PC-3 (cell line): ENCODE measurements at places on chromosomes 2 and 18. TPM values are rescaled to one million over a fixed set of nuclear protein-coding genes. Genes with fewer than 3 reads are reported as not detected.
A peak's percentile ranks its signal among the peaks of the same experiment; 100 is the strongest.

DNA sequence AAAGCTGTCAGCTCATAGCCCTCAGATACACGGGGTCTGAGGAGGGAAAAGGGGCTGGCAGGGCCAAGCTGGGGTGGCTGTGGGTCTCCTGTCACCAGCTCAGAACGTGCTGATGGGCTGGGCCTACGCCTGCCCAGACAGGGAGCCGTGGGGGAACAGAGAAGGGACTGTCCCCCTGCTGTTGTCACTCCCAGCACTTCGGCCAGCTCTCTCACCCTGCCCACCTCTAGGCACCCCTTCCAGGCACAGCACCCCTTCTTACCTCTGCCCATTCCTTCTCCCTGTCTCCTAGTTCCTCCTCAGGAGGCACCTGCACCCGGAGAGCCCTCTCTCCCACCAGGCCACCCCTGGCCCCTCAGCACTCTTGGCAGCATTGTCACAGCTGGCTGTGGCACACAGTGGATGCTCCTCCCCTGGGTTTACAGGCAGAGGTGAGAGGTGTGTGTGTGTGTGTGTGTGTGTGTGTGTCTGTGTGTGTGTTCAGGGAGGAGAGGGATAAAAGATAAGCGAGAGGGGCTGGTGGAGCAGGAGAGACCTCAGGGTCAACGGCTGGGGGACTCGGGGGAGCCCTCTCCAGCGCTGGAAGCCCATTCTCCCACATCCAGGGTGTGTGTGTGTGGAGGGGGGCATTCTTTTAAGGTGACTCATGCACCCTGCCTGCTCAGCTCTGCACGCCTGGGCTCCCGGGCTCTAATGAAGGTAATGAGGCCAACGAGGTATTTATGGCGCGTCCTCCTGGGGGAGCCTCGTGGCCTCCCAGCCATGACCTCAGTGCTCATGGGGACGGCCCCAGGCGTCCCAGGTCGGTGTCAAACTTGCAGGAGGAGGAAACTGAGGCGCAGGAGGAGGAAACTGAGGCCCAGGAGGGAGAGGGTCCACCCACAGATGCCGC, 66.1 kb upstream of the SMAD7 start:
- H3K36me3 ChIP-seq: no peaks in the 10 kb centered on the region
- H3K27ac ChIP-seq: 0 out of 2 replicates have a peak overlapping the region, but pooled peaks have one; percentile 34
- H3K4me3 ChIP-seq: no peak overlapping the region
- peaks cover 17% of the 10 kb centered on the region for H3K4me1 ChIP-seq

GRCh38 chr2:230738391-230738811, 25.8 kb downstream of the CAB39 start:
- H3K4me3 ChIP-seq: peak overlapping the region; percentile 53
- peak overlapping the region; percentile 95 for H3K27ac ChIP-seq
- H3K27me3 ChIP-seq: no peaks in the 10 kb centered on the region
- peaks cover 6% of the 10 kb centered on the region for H3K36me3 ChIP-seq

DNA sequence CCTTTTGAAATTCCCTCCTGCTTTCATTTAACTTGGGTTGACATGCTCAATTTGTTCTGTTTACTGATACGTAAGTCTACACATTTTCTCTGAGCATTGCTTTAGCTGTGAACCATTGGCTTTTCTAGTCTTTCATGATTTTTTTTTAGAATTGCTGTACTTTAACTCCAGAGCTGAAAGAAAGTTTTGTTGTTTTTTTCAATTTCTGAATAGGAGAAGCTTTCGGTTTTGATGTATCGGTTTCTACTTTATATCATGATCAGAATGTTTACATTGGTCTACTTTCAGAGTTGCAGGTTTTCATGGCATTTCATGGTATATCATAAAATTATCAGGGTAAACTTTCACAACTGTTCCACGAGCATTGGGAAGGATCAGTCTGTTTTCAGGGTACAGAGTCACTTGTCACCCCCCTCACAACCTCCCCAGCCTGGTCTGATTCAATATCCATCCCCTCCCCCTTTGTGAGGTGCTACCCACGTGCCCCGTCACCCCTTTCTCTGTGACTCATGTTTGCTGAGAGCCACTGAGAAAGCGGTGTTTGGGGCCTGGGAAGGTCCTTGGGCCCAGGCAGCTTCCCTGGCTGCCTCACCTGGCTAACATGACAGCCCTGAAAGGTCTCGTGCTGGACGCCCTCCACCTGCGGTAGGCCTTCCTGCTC, 7.0 kb downstream of the ASTL start:
- peaks cover 3% of the 10 kb centered on the region; the same call in 1 of the 2 replicates for H3K4me1 ChIP-seq
- H3K4me3 ChIP-seq: no peak overlapping the region
- no peaks in the 10 kb centered on the region for H3K27me3 ChIP-seq

DNA sequence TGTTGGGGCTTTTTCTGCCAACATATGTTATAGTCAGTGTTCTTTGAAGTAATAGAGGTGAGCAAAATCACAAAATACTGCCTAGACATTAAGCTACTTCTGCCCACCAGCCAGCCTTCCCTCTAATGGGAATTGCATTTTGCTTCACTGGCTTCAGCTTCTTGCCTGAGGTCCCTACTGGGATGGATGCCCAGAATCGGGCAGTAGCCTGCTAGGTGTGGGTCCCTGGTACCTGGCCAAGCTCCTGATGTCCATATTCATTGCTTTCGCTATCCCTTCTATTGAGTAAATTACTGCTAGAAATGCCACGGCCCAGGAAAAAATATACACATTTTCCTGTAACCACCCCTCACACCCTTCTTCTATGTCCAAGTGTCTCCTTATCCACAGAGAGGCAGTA, 27.0 kb downstream of the CRYGD start:
- no peaks in the 10 kb centered on the region for H3K27me3 ChIP-seq
- H3K36me3 ChIP-seq: no peaks in the 10 kb centered on the region
- DNase-seq: no peak
- H3K4me1 ChIP-seq: 0 out of 2 replicates have a peak, but pooled peaks cover 5% of the 10 kb centered on the region
- H3K4me3 ChIP-seq: no peak overlapping the region

DNA sequence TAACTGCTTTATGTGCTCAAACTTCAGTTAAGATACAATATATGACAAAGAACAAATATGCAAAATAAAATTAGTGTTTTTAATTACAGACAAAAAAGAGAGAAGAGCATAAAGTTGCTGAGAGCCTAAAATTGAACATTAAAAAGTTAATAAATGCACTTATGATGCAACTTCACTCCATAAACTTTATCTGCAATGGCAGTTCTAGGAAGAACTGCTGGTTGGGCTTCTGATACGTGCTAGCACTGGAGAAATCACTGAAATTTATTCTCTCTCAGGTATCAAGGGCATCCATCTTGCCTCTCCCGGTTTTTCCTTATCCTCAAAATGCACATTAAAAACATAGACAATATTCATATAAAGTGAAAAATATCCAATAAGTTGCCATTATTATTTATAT, 35.7 kb downstream of the MYO3B start:
- H3K27me3 ChIP-seq: no peaks in the 10 kb centered on the region
- DNase-seq: no peak
- H3K36me3 ChIP-seq: no peaks in the 10 kb centered on the region
- H3K4me1 ChIP-seq: no peaks in the 10 kb centered on the region

DNA sequence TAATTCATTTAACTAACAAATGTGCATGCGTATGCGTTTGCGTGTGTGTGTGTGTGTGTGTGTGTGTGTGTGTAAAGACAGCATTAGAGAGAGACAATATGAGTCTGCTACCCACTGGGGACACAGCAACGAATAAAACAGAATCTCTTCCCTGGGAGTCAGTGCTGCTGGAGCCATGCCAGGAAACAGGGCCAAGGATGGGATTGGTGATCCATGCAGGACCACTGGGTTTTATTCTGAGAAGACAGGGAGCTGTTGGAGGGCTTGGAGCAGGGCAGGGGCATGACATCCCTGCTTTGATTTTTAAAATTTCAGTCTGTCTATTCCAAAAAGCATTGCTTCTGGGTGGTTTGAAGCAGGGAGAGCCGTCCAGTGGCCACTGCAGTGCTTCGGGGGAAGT, 62.9 kb downstream of the PDCL3 start:
- no peaks in the 10 kb centered on the region for H3K36me3 ChIP-seq
- H3K27me3 ChIP-seq: no peaks in the 10 kb centered on the region
- H3K4me3 ChIP-seq: no peak overlapping the region
- no peak overlapping the region for H3K27ac ChIP-seq
- H3K4me1 ChIP-seq: no peaks in the 10 kb centered on the region
- DNase-seq: no peak

DNA sequence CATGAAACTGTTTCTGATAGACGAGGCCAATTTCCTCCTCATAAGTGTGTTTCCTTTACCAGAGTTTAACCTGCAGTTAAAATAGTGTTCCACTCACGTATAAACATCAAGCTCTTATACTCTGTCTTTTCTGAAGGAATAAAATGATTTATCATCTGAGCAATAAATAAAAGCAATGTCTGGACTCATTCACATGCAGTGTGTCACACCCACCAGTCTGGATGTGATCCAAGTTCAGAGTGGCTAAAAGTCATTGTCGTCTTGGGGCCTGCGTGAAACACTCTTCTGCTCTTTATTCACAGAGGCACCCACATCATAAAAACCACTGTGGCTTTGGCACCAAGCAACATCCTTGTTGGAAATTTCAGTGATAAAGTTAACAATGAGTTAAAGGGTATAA, 19.5 kb upstream of the SLC9A4 start:
- no peaks in the 10 kb centered on the region for H3K4me1 ChIP-seq
- no peak overlapping the region for H3K4me3 ChIP-seq
- DNase-seq: peak; percentile 26
- no peak overlapping the region for H3K27ac ChIP-seq
- H3K36me3 ChIP-seq: no peaks in the 10 kb centered on the region
- H3K27me3 ChIP-seq: peaks cover 5% of the 10 kb centered on the region; the same call in 1 of the 2 replicates

DNA sequence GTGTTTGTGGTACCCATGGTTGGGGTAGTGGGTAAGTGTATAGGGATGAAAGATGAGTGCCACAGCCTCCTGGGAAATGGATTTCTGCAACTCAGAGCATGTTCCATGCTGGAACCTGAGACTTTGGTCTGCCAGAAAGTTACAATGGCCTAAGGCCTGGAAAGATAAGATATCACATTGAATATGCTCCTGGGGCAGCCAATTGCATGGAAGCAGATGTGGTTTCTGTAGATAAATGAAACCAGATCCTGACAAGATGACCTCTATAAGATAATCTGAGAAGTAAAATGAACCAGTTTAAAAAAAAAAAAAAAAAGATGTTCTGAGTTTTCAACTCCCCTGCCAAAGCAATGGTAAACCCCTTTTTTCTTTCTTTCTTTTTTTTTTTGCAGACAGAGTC, 91.4 kb upstream of the NCK2 start:
- H3K27me3 ChIP-seq: no peaks in the 10 kb centered on the region
- no peak for DNase-seq
- H3K4me1 ChIP-seq: peaks cover 14% of the 10 kb centered on the region
- H3K4me3 ChIP-seq: no peak overlapping the region

DNA sequence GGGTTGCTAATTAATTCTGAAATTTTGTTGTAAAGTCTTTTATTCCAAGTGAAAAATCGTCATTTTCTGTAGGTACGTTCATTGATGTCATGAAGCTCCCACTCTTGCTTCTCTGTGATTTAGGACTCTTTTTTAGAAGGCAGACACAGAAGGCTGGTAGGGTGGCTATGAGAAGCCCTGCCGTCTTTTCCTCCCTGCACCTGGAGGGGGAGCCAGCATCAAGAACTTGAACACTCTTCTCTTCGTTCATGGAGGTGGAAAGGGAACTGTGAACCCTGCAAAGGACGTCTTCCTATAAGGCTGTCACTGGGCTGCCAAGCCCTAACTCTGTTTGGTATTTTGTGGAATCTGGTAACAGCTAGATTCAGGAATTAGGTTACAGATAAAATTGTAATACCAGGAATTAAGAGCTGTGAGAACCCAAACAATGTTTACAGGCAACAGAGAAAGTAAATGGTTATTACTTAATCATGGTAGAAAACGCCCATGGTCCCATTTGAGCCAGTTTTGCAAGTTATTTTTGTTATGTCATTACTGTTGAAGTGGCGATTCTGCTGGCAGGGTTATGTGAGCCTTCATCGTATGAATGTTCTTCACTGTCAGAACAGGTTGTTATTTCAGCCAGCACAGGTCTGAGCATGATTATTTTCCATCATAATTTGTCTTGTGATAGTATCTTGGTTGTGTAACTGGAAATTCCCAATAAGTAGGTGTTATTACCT, 112.2 kb downstream of the OSBPL6 start:
- peaks cover 13% of the 10 kb centered on the region for H3K4me1 ChIP-seq
- no peak overlapping the region for H3K27ac ChIP-seq
- no peak overlapping the region for H3K4me3 ChIP-seq

- no peak overlapping the region for H3K27ac ChIP-seq
- H3K27me3 ChIP-seq: no peaks in the 10 kb centered on the region
- H3K4me1 ChIP-seq: no peaks in the 10 kb centered on the region
These were observed 37.7 kb downstream of the KIF1A start for GRCh38 chr2:240782221-240782885.

DNA sequence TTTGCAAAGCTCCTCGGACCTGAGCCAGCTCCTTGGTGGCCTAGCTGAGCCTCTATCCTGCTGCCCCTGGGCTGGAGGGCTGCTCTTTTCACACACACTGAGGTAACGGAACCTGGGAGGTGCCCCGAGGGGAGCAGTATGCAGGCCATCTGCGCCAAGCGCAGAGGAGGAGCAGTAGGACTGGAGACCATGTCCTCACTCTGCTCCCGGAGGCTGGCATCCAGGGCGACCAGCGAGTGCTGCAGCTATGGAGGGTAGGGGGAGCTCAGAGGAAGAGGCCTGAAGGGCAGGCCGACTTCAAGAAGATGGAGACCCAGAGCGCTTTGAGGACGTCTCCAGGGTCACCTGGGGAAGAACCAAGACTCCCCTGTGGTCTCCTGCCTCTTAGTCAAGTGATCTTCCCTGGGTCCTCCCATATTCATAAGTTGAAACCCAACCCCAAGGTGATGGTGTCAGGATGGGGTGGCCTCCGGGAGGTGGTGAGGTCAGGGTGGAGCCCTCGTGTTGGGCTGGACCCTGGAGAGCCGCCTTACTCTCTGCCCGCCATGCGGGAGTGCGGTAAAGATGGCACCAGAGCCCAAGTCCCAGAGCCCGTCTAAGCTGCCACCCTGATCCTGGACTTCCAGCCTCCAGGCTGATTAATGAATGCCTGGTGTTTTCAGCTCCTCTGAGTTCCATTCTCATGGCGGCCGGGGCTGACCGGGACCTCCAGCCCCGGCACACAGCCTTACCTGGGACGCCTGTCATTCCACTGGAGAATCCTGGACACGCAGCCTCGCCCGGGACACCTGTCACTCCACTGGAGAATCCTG, 160.7 kb downstream of the NDUFA10 start:
- H3K4me1 ChIP-seq: no peaks in the 10 kb centered on the region
- no peak for DNase-seq
- no peak overlapping the region for H3K4me3 ChIP-seq
- no peaks in the 10 kb centered on the region for H3K27me3 ChIP-seq
- no peaks in the 10 kb centered on the region for H3K36me3 ChIP-seq

Gene MARCO
- not detected in 2 replicates for total RNA-seq

Gene ZDBF2
- 1.9 and 4.2 TPM in 2 replicates for total RNA-seq

Gene CHRNG
- not detected in 2 replicates for total RNA-seq

Gene IL37
- 1.6 and 2.6 TPM in 2 replicates for total RNA-seq

Gene CAPG
- 221 and 260 TPM in 2 replicates for total RNA-seq

Gene ERBB4
- under 0.01 TPM in 1 of 2 replicates, not detected in the other for total RNA-seq

Gene SERPINB11
- total RNA-seq: not detected in 2 replicates

Gene SERPINB13
- total RNA-seq: not detected in 2 replicates

Gene CYP27A1
- total RNA-seq: 5.8 and 6.0 TPM in 2 replicates

Gene PLEKHH2
- total RNA-seq: 1.9 and 2.7 TPM in 2 replicates

Gene GKN1
- not detected in 2 replicates for total RNA-seq

Gene TTC27
- 33.0 and 33.5 TPM in 2 replicates for total RNA-seq

Gene CHST10
- total RNA-seq: 13.4 and 17.8 TPM in 2 replicates

Gene CDK5R2
- 0.11 and 0.35 TPM in 2 replicates for total RNA-seq

Gene TAF1B
- 24.1 and 39.5 TPM in 2 replicates for total RNA-seq

Gene METTL8
- 8.1 and 10.8 TPM in 2 replicates for total RNA-seq
